ENCODE measurements at places on chromosomes 11 and 22.
A peak's percentile ranks its signal among the peaks of the same experiment; 100 is the strongest.

DNA sequence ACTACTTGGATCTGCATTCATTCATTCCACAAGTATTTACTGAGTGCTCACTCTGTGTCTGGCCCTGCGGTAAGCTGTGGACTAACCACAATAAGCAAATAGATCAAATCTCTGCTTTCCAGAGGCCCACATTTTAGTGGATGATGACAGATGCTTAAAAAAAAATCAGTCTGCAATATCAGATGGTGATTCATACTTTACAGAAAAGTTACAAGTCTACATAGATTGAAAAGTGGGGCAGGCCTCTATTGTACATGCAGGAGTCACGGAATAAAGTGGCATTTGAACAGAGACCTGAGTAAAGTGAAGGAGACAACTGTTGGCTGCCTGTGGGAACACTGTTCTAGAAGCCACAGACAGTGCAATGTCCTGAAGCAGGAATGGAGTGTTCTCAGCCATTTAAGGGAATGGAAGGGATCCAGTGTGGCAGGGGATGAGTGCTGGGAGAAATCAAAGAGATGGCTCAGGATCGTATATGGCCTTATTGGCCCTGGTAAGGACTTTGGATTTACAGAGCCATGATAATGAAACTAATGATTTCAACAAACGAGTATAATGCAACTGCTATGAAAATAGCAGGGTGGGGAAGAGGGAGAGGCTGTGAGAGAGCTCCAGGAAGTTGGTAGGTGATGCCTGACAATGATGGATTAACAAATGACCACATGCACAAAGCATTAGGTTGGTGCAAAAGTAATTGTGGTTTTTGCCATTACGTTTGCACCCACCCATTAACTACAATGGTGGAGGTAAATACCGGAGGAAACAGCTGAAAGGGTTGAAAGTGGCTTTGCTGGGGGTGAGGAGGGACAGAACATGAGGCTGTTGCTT is 31.1 kb downstream of the TMEM45B start:
- DNase-seq, result peak; percentile 99

- DNase-seq, result no peak
Observed at GRCh38 chr11:45896422-45896984, 10.6 kb downstream of the FREY1 start.

DNA sequence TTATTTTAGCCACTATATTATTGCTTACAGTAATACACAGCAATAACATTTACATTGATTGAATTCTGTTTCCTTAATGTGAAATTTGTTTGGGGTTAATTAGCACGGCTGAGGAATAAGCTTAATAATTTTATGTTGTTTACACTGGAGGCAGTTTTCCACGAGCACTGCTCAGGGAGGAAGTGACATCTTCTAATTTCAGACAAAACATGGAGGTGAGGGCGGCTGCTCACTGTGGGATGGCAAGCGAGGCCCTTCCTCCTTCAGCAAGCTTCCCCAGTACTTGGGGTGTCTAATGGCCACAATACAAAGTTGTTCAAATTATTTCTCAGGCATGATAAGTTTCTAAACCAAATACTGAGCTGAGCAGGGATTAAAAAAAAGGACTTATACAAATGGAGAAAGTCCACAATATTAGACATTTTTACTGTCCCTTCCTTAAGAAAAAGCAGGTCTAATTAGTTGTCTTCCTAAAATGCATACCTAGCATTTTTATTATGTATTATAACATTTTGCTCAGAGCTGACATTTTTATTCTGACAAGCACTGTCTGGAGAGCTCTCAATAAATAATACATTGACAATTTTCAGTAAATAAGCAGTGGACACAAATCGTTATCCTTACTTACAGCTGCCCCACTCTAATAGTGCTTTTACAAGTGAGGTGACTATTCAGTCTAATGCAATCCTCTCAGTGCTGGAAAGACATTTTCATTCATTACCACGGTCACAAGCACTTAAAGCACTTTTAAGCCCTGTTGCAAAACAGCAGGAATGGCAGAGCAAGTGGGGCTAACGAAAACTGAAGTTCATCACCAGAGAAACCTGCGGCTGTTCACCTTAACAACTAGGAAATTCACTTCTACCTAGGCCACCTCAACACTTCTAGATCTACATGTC is 56.2 kb downstream of the SOX6 start:
- DNase-seq, result no peak

DNA sequence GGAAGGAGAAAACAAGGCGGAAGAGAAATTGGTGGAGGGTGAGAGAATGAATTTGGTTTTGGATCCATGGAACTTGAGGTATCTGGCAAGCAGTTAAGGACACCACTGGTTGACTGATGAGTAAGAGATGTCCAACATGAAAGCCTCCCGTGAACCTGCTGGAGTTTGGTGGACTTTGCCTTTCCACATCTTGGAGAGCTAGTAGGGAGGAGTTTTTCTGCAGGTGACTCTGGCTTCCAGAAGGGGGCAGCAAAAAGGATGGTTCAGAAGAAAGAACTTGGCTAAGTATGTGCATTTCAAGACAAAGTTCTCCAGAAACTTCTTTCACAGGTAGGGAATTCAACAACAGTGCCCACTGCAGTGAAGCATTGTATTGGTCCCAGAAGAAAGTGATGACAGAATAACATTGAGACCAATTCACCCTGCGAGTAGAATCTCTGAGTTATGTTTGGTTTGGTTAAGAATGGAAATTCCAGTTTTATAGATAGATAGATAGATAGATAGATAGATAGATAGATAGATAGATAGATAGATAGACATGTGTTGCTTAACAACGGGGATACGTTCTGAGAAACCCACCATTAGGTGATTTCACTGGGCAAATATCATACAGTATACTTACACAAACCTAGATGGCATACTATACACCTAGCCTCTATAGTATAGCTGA is 28.5 kb downstream of the DCDC1 start:
- peak; percentile 50 for DNase-seq

GRCh38 chr11:12673601-12673923 is 659 bp upstream of the TEAD1 start:
- no peak for DNase-seq

- peak; percentile 37 for DNase-seq
Observed at GRCh38 chr11:69364921-69365320, 71.0 kb downstream of the MYEOV start.

DNA sequence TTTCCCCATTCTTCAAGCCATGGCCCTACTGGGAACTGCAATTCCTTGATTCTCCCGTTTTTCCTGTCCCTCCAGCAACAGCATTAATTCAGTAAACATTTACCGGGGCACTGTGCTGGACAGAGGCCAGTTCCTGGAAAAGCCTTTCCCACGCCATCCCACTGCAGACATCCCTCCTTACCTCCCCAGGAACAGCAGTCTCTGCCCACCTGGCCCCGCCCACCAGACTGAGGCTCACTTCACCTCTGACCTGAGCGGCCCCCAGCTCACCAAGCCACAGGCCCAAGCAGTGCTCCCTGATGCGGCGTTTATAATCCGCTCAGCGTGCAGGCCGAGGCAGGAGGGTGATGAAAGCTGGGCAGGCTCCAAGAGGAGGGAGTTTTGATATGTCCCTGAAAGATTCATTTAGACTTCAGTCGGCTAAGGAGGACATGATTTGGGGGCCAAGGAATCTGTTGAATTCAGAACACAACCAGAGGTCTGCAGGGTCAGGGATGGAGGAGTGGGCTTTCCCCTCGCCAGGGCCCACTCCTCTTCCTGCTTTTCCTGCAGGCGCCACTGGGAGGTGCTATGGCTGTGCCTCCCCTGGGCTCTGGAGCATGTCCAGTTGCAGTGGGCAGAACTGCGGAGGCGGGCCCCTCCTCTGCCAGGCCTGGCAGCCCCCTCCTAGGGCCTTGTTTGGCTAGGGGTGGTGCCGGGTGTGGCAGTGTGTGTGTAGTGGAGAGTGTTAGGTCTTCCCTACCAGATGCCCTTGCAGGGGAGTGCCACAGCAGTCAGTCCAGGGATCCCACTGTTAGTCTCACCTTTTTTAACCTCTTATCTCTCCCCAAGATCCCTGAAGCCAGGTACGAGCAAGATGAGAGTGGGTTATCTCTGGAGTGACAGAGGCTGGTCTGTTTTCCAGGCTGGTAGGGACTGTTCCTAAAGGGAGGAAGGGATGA is 1.4 kb upstream of the TAGLN start:
- peak; percentile 18 for DNase-seq

DNA sequence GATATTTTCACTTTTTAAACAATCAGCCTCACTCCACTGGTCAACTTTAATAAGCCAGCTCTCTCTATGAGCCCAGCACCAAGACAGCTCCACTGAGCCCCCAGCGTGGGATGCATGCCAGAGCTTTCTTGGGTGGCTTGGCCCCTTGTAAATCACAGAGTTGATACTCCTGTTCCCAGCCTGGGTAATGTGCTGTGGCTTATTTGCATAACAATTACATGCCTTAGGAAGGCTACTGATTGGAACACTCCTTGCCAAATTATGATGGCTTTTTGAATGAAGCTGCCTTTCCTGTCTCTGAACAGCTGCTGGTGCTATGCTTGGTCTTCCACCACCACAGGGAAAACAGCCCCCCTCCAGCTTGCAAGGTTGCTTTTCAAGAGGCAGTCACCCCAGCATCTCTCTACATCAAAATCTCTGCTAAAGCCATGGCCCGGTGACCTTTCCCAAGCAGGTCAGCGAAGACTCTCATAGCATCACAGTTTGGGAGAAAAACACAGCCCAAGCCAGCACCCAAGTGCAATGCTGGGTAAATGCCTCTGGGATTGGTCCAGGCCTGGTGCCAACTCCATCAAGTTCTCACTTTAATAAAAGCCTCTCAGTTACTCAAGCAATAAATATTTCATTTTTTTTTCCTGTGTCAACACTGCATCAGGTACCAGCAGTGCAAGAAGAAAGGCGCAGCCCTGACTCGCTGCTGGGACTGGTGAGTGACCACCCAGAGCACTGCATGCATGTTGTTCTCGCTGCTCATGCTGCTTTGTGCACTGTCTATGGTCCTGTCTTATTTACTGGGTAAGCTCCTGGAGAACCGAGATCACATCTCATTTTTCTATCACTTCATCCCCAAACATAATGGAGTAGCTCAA is 549.3 kb downstream of the OPCML start:
- no peak for DNase-seq

DNA sequence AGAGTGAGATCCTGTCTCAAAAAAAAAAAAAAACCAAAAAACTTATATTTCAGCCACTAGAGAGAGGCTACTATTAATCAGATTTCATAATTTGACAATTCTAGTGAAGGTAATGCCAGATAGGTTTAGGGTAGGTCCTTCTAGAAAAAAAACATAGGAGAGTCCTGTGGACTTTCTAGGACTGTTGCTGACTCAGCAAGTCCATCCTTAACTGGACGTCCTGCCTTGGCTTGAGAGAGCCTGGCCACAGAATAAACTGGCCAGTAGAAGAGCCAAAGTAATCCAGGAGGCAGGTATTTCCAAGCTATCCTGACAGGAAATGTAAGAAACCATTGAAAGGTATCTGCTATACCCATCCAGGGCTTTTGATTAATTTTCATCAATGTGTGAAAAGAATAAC is 64.6 kb downstream of the TRIM44 start:
- DNase-seq, result no peak

GRCh38 chr11:99934008-99934407 is 753.1 kb upstream of the ARHGAP42 start:
- peak; percentile 54 for DNase-seq

DNA sequence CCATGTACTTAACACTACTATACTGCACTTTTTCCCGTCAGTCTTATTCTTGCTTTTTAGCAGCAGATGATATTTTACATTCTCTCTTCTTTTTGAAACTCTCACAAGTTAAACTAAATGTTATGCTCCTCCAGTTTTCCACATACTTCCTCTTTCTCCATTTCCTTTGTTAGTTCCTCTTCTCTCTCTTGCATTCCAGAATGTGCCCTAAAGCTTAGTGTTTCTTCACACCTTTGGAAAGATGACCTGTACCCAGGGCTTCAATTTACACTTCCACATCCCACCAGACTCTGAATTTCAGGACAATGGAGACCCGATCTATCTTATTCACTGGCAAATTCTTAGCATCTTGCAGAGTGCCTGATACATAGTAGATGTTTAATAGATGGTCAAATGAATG is 51.8 kb downstream of the APIP start:
- no peak for DNase-seq

DNA sequence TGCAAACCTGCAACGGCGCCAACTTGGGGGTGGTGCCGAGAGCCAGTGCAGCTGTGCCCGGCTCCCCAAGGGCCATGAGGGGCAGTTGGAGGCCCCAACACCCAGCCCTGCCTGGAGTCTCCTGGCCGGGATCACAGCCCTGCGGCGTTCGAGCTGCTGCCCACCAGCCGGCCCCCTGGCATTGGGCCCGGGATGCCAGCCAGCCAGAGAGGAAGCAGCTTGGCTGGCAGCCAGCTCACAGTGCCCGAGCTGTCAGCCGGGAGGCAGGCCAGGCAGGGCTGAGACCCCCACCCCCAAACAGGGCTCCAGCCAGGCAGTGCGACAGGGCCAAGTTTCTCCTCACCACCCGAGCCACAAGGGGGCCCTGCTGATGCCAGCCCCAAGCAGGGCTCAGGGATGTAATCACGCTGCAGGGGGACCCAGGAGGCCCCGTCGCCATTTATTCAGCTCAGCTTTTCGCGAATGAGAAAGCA is 26.0 kb upstream of the TCF20 start:
- DNase-seq, result no peak

GRCh38 chr11:122099374-122100036 is 16.5 kb downstream of the BLID start:
- DNase-seq, result no peak

DNA sequence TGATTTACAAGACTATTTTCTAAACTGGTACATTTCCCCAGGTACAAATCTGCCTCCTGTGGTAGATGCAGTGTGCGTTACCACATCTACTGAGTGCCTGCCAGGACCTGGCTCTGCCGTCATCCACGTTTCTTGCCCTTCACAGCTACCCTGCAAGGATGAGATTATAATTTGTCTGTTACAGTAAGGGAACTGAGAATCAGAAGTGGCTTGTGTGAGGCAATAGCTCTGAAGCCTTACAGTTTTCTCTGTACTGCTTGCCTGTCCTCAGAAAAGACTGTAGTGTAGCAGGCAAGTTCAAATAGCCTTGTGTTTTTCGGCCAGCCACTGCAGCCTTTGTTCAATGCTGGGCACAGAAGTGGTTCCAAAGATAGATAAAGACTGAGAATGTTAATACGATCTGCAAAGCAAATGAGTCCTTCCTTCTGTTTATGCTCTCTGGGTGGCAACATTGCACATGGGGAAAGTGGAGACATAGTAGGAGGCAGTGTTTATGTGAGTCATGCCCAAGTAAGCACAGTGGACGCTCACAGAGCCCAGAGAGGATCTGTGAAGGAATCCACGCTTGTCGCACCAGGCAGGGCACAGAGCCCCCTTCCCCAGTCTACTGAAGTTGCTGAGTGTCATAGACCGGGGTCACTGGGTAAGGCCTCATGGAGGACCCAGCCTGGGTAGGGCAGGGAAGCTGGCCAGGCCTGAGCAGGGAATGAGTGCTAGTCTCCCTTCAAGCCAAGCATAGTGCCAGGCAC is 49.1 kb downstream of the MICAL2 start:
- DNase-seq, result peak; percentile 69

Data from PC-3 (cell line).